ENCODE measurements at places on chromosomes 2 and 18.

DNA sequence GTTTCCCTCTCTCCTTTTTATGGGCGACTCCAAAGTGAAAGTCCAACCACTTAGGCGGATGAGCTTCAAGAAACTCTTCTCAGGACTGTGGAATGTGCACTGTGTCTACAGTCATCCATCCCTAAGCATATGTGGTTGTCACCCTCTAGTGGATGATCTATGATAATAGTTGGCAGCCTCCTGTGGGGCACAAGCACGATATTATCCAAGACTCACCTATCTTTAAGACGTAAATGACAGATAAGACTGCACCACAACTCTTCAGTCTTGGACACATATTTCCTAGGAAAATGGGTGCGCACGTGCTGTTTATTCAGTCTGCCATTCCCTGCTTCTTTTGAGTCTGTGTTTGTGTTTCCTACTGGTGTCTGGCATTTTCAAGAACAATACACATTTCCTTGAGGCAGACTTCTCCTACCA is 145.5 kb upstream of the CTAGE1 start:
- DNase-seq: peak; percentile 35

GRCh38 chr2:33488178-33488690 is 11.8 kb downstream of the RASGRP3 start:
- no peak for DNase-seq

DNA sequence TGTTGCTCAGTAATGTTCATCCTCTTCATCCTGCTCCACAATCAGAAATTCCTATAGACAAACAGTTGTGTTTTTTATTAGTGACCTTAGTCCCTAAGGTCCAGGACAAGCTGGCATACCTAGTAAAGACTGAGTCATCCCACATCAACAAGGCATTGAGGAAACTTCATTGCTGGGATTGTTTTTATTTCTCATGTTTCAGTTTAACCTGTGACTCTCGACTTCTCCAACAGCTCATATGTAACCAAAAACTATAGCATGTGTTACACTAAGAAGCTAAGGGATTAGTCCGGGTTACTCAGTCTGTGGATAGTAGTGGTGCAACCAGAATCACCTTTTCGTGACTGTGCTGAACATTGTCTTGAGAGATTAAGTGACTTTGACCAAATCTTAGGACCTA is 292.1 kb downstream of the RDH14 start:
- no peak for DNase-seq

GRCh38 chr2:238169708-238170251 is 11.0 kb downstream of the ERFE start:
- DNase-seq: no peak

DNA sequence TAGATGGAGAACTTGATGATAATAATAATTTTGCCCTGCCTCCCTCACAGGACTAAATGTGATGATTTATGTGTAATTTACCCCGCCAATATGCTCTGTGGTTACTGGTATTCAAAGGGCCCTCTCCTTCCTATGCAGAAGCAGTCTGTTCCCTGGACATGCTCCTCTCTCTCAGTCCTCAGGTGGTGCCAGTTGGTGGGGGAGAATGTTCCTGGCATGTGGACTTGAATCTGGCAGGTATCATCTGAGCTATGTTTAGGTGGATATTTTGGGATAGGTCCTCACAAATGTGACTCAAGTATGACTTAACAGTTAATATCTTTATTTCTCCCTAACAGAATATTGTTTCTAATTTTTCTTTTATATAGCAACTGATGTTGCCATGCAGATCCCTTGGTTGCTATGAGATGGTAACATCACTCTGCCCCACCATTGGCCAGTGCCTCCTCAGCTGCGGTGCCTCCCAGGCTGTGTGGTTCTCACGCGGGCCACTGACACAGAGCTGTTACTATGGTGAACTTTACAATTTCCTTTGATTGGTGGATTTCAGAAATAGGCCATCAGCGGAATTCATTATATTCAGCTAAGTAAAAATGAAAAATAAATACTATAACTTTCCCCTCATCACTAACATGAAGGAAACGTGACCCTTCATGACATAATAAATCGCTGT is 106.7 kb upstream of the PELI1 start:
- DNase-seq: no peak

GRCh38 chr2:59077981-59078531 is 836.9 kb upstream of the FANCL start:
- no peak for DNase-seq

DNA sequence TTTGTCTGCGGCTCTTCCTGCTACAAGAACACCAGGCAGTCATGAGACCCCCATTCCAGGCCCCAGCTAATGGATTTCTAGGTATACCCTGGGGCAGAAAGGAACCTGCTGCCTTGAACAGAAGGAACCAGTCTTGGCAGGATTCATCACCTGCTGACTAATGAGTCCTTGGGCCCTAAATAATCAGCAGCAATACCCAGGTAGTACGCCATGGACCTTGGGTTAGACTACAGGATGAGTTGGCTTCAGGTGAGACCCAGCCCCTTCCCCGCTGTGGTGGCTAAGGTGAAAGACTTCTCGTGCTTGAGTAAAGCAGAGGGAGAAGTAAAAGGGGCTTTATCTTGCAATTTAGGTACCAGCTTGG is 105.0 kb downstream of the SPIRE1 start:
- DNase-seq: no peak

GRCh38 chr18:13313006-13313686 is 94.6 kb downstream of the LDLRAD4 start:
- no peak for DNase-seq

DNA sequence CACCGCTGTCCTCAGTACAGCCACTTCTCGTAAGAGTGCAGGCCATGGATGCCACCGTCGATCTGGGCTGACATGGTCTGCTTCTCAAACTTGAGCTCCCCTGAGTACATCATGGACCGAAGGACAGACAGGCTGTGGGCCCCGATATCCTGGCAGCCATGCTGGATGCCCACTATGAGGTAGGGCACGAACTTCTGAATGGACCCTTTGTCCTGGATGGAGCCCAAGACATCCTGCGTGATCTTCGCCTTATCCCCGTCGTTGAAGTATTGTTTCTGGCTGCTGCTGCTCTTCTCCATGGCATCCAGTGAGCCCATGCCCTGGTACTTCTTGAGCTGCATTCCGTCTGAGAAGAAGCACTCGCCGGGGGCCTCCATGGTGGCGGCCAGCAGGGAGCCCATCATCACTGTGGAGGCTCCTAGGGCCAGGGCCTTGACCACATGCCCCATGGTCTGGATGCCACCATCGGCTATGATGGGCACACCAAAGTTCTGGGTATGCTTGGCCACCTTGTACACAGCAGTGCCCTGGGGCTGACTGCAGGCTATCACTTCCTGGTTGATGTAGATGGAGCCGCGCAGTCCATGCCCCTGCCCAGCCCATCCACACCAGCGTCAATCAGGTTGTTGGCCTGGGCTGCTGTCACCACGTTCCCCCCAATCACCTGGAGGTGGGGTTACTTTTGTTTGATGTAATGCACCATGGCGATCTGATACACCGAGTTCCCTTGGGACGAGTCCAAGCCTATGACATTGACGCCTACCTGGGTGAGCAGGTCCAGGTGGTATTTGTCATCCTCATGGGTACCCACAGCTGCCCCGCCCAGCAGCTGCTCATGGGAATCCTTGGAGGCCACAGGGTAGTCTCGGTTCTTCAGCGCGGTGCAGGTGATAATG is 21.8 kb downstream of the CFLAR start:
- no peak for DNase-seq

DNA sequence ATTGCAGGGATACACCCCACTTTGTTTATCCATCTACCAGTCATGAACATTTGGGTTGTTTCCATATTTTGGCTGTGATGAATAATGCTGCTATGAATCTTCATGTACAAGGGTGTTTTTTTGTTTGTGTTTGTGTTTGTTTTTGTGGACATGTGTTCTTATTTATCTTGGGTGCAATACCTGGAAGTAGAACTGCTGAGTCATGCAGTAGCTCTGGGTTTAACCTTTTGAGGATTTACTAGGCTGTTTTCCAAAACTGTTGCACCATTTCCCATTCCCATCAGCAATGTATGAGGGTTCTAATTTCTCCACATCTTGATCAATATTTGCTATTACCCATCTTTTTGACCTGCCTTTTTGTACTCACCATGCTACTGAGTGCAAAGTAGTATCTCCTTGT is 140.0 kb upstream of the CYP1B1 start:
- no peak for DNase-seq

DNA sequence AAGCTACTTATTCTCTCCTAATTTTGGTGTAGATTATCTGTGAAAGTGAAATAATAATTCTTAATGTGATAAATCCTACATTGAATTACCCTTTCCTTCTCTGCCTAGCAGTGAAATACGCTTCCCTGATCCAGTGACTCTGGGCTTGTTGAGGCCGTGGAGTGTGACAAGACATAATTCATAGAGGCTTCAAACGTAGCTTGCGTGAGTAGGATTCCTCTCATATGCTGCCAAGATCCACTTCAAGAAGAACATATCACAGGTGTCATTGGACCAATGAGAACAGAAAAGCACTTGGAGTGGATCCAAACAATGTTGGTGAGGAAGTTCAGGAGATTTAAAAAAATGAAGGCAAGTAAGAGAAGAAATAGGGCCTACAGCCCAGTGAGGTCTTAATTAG is 221.3 kb upstream of the TMEFF2 start:
- no peak for DNase-seq

GRCh38 chr18:67980241-67980640 is 463.7 kb upstream of the DSEL start:
- DNase-seq: no peak

- DNase-seq: no peak
Observed at GRCh38 chr2:49924044-49924817, 769.9 kb upstream of the FSHR start.

GRCh38 chr2:160054984-160055725 is 7.3 kb downstream of the PLA2R1 start:
- no peak for DNase-seq

DNA sequence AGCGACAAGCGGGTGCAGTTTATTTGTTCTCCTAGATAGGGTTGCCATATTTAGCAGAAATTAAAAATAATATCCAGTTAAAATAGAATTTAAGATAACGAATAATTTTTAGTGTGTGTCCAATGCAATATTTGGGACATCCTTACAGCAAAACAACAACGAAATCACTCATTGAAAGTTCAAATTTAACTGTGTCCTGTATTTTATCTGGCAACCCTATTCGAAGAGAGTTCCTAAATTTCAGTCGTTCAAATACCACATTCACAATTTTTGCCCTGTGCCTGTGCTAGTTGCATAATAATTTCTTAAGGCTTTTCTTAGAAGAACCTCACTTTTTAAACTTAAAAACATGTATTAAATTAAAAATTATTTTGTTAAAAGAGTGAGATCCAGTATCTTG is 664 bp downstream of the DGUOK start:
- DNase-seq: no peak

DNA sequence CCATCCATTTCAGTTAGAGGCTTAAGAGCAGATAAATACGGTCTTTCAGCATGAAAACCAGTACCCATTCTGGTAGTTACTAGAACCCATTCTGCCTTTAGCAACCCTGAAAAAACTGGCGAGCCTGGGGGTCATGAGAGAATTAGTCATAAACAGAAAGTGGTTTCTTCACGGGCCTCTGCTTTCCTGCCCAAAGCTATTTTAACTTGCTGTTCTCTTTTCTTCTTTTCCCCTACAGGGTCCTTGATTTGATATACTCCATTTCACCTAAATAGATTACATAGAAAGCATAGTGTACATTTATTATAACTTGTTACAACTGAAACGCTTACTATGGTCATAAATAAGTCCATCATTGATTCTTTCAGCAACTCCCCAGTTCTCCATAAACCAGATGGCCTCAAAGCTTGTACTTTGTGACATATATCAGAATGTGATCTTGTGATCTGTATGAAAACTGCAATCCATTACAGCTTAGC is 48.3 kb downstream of the WDFY1 start:
- DNase-seq: no peak

- DNase-seq: no peak
Observed at GRCh38 chr18:36264283-36264682, 33.2 kb upstream of the FHOD3 start.

- no peak for DNase-seq
Observed at GRCh38 chr2:167783261-167784083, 463.9 kb downstream of the STK39 start.

GRCh38 chr2:96075199-96075771 is 40.6 kb upstream of the GPAT2 start:
- DNase-seq: no peak

DNA sequence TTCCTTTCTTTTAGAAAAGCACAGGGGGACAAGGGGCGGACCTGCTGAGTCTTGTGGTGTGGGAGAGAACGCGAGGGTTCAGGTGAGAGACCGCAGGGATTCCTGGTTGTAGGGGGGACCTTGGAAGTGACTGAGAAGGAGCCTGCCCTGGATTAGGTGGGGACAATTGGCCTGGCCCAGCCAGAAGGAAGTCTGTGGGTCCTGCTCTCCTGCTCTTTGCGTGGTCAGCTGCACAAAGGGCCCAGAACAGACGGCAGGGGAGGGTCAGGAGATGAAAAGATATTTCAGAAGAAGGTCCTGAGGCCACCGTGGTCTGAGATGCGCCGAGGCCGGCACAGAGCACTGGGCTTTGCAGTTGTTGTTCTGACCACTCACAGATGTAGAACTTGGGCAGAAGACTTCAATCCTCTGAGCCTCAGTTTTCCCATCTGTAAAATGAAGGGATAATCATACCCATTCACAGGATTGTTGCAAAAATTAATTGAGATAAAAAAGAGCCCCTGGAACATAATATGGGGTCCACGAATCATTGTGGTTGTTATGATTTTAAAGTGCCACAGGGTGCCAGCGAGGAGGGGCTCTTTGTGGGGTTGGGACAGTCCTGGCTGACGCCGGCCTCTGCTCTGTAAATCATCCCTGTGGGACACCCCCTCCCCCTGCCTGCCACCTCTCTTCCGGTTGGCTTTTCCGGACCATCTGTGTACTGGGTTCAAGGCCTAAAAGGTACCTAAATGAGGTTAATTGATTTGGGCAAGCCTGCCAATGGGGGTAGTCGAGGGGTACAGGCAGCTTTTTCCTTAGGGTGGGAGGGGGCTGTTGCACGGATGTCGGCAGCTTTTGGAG is 1.8 kb downstream of the LPIN1 start:
- DNase-seq: no peak

- no peak for DNase-seq
Observed at GRCh38 chr2:19949071-19949470, 40.8 kb downstream of the WDR35 start.

DNA sequence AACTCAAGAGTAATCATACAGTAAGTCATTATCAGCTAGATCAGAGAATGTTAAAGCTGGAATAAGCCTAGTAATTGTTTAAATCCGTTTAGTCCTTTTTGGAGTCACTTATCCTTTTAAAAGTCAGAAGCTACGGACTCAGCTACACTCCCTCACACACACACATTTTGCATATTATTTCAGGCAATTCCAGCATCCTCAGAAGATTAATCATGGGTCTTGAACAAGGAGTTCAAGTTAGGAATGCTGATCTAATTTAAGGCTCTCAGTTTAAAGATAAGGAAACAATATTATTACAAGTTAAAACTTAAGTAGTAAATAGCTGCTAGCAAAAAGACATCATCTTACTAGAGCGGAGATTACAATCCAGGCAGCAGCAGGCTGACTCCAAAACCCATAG is 74.3 kb downstream of the GTF3C3 start:
- no peak for DNase-seq

DNA sequence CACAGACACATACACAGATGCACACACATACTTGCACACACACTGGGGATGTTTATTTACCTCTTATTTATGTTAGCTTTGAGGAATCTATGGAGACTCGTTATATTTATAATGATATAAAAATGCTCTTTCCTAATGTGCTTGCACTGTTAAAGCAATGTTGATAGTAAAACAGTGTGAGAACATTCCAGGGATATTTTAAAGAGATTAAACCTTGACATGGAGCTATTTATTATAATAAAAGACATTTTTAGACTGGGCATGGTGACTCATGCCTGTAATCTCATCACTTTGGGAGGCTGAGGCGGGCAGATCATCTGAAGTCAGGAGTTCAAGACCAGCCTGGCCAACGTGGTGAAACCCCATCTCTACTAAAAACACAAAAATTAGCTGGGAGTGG is 557.3 kb upstream of the ZNF804A start:
- DNase-seq: no peak

Measured in effector memory CD8-positive, alpha-beta T cell (primary cell).